ENCODE measurements at places on chromosomes 3 and 15.
A peak's percentile ranks its signal among the peaks of the same experiment; 100 is the strongest.

GRCh38 chr15:63212050-63213004 is 22.9 kb downstream of the RAB8B start:
- no peak for DNase-seq

- no peak for DNase-seq
Measured at GRCh38 chr3:15356176-15356575, 23.8 kb upstream of the SH3BP5 start.

- no peak for DNase-seq
Measured at GRCh38 chr3:150149651-150150051, 179.0 kb upstream of the PFN2 start.

DNA sequence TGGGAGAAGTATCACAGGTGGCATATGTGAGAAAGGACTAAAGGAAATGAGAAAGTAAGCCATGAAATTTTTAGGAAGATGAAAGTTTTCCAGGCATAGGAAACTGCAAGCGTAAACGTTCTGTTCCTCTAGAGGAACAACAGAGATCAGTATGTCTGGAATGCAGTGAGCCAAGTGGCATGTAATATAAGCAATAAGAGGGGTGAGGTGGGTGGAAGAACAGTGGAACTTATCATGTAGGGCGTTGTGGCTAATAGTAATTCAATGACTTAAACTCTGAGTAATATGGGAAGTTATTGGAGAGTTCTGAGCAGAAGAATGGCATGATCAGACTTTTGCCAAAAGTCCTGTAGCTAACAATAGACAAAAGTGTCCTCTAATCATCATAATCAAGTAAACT is 902.9 kb downstream of the EPHA3 start:
- no peak for DNase-seq

GRCh38 chr3:31967592-31967991 is 13.5 kb downstream of the OSBPL10 start:
- DNase-seq, result no peak

GRCh38 chr15:42549032-42549491 is 424 bp downstream of the HAUS2 start:
- no peak for DNase-seq

DNA sequence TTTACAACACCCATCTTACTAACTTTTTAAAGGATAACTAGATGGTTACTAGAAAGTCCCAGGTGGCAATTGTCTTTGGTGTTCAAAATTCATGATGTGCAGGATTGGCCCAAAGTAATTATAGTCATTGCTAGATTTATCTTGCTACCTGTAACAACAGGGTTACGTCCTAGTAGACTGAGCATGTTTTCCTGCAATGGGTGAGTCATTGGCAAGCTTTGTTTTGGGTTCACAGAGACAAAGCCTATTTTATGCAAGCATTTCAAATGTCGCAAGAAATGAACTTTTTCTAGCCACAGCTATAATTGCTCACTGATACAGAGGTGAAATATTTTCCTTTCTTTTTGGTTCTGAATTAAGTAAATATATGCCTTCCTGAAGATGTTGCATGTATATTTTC is 267.6 kb downstream of the AGBL1 start:
- no peak for DNase-seq

DNA sequence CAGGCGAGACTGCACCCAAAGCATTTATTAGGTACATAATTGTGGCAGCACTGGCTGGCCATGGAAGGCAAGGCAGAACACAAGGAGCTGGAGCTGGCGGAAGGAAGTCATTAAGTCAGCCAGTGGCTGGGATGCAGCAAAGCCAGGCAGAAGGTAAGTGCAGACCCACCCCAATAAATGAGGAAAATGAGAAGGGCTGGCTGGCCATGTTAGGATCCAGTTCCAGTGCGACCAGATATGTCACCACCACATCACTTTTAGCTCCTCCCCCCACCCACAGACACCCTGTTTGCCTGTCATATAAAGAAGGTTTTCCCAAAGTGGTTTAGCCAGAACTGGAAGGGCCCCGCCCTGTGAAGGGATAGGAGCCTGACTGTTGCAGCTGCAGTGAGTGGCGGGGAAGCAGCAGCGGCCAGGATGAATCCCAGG is at the start of gene FURIN:
TSS of gene FURIN (plus strand) at position 328 of the 429 bp plus-strand sequence. CDS start 7,153 bp downstream, outside the sequence.
- DNase-seq, result no peak

GRCh38 chr3:69786854-69787253 is 47.6 kb downstream of the MITF start:
- no peak for DNase-seq

DNA sequence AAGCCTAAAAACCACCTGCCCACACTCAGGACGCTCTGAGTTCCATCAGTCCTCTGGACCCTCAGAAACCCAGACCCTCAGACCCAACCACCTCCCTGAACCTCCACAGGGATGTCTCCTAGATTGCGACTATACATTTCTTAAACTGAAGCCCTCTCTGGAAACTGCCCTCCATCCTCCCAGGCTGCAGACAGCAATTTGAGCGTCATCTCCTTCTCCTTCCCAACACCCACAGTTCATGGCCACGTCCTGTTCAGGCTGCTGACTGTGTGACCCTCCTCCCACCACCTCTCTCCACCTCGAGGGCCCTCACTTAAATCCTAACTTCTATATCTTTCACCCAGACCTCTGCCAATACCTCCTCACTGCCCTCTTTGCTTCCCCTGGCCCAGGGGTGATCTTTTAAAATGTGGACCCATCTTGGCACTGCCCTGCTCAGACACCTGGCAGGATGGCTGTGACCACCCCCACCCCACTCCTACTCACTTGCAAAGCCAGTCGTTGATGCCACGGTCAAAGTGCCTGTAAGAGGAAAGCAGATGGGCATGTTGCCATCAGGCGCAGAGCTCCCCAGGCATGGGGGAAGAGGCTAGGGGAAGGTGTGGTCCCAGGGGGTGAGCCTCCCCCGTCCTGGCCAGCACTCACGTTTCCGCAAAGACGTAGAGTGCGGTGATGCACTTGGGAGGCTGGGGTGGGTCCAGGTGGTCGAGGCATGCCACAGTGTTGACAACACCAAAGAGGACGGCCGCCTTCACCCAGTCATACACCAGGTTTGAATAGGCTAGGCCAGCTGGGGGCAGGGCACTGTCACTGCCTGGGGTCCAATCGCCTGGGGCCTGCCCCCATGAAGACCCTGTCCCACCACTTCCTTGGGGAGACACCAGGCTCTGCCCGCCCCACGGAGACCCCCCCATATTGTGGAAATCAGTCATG is 6.0 kb downstream of the HHATL start:
- DNase-seq, result no peak

- DNase-seq, result no peak
Measured at GRCh38 chr3:47716656-47717055, 65.0 kb downstream of the SMARCC1 start.

GRCh38 chr3:46289966-46290365 is 47.7 kb downstream of the CCR3 start:
- DNase-seq, result no peak

DNA sequence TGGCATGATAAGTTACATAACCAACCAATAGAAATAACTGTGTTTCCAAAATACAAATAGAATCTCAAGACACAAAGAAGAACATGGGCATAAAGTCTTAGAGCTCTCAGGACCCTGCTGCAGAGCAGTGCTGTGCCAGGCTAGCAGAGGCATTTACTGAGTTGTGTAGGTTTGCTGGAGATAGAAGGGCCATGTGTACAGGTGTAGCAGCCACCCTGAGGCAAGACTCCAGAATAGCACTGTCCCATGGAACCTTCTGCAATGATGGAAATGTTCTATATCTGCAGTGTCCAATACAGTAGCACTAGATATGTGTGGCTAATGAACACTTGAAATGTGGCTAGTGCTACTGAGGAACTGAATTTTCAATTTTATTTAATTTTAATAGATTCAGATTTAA is 267.0 kb upstream of the UMPS start:
- DNase-seq, result no peak

DNA sequence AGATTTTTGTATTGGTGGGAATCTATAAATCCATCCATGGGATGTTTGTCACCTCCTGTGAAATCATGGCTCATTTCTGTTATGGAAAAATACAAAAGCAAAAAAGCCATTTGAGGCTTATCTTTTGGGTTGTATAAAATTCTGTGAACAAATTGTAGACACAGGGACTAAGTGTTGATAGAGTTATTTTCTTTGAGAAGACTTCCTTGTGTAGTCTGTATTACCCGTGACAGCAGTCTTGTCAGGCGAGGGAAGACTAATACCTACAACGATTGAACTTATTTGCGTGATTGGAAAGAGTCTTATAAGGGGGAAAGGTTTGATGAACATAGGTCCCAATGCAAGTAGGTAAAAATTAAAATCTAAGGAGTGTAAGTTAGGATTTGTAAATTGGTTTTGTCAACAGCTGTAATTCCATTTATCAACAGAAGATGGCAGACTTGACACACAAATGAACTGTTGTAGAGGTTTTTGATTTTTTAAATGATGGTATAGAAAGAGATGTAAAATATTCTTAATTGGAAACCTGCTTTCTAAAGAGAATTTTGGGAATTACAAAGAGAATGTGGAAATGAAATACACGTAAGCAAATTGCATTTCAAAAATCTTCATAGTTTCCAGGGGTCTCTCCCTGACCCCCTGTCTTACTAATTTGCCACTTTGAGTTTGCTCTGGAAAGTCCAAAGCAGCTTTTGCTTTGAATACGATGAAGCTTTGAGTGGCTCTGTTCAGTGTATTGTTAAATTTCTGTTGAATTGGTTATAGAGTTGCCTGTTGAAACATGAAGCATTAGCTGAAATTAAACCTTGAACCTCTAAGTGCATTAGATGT is 33.2 kb downstream of the SLC25A26 start:
- no peak for DNase-seq

GRCh38 chr15:35209838-35210237 is 124.7 kb upstream of the NANOGP8 start:
- no peak for DNase-seq

DNA sequence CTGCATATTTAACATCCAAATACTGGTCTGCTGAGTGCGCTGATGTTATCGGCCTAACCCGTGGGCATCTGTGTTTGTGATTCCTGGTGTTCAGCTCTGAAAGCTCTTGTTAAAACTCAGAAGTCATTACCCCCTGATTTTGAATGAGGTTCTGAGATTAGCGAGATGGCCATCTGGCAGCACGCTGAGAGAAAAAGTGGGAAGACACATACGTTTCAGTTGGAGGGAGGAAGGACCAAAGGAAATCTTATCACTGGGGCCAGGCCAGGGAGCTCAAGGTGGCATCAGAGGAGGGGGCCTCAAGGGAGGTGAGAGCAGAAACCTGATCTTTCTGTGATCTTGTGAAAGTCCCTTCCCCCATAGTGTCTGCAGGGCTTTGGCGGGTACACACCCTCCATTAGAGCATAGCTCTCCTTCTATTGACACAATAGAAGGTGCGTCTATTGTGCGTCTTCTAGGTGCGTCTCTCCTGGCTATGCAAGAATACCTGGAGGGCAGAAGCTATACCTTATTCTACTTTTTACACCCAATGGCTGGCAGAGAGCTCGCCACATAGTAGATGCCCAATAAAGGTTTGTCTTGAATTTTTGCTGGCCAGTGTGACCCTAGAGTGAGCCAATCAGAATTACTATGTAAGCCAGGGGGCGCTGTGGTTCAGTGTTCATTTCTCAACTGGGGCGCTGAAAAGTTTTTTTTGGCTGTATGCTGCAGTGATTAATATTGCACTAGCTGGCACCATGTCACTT is 182.4 kb downstream of the SHQ1 start:
- DNase-seq, result peak; percentile 20

GRCh38 chr3:52243791-52244628 is 1.5 kb upstream of the PPM1M start:
- no peak for DNase-seq

GRCh38 chr3:129598000-129598381 is 8.5 kb downstream of the PLXND1 start:
- no peak for DNase-seq

DNA sequence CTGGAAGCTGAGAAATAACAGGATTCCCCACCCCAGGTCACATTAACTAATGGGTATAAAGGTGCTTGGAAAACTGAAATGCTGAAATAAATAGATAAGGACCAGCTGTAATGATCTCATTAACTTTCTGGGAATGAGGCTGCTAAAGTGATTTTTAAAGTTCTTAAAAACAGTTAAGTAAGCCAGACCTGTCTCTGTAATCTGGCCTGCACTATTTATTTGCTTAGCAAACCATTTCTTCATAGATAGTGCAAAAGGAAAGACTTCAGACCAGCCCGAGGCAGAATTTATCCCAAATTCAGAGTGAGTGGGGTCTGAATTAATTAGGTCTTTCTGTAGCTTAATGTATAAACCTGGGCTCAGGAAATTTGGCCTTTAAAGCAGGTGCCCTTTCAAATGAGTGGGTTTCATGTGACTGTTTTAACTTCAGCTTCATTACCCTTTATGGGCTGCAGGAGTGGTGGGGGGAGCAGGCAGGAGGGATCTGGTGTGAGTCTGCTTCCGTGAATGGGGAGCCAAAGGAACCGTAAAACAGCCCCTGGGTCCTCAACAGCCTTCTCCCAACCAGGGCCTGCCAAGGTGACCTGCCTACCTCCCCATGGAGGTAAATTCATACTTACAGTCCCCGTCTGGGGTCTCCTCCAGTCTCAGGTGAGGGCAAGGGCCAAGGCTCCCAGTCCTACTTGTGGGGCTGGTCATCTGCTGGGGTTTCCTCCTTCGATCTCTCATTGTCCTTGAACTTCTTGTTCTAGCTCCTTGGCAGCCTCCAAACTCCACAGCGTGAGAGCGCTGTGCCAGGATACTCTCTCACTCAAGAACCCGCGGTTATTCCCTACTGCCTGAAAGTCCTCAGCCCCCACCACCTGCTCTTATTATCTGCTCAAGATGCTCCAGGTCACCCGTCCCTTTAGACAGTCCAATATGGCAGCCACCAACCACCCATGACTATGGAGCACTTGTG is 31.2 kb downstream of the MAGEF1 start:
- DNase-seq, result no peak

DNA sequence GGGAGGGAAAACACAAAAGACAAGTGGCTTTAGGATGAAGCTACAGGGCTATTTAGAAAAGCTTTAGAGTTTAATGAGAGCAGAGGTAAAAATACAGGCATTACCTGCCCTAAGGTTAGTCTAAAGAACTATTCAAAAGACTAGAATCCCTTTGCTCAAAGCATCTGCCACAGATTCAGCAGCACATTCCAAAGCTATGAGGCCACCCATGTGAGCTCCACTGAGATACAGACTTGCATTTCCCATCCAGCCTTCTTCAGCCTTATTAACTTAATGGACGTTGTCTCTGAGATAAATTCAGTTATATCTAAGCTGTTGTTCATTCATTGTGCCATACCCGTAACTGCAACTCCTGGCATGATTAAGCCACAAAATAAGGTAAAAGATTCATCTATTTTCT is 25.4 kb downstream of the CXCR6 start:
- DNase-seq, result no peak

- no peak for DNase-seq
Measured at GRCh38 chr3:82002491-82002890, 241.0 kb upstream of the GBE1 start.

GRCh38 chr15:49674370-49674769 is 53.5 kb downstream of the DTWD1 start:
- DNase-seq, result no peak
